ENCODE measurements at places on chromosomes 16 and 17. TPM values are rescaled to one million over a fixed set of nuclear protein-coding genes. Genes with fewer than 3 reads are reported as not detected.

- peaks cover 56% of the 10 kb centered on the region for H3K36me3 ChIP-seq
- DNase-seq = no peak
- no peak overlapping the region for H3K27ac ChIP-seq
These were observed 15.2 kb downstream of the ZNF276 start for GRCh38 chr16:89736554-89736953.

DNA sequence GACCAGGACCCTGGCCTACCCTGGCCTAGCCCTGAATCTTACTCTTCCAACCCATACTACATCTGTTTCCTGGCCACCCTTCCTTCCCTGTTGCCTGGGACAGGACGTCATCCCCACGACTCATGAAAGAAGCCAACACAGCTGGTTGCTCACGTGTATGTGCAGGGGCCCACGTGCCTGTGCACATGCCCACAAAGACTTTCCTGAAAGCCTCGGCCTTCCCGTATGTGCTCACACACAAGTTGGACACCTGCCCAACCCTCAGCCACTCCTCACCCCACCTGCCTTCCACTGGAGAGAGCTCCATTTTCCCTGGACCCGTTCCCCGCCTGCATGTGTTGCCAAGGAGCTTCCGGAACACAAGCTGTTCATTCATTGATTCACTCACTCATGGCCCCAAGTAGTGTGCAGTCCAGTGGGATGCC lies 7.0 kb downstream of the PLXDC1 start:
- no peak for DNase-seq
- no peak overlapping the region for H3K4me3 ChIP-seq
- no peaks in the 10 kb centered on the region for H3K36me3 ChIP-seq
- H3K27ac ChIP-seq = no peak overlapping the region

GRCh38 chr17:3639981-3640596 lies 3.5 kb downstream of the CTNS start:
- no peak for DNase-seq
- H3K36me3 ChIP-seq = peaks cover 32% of the 10 kb centered on the region
- peaks cover 66% of the 10 kb centered on the region for H3K4me1 ChIP-seq
- peak overlapping the region; percentile 90 for H3K27ac ChIP-seq

IL17C gene
- not detected for total RNA-seq

DNA sequence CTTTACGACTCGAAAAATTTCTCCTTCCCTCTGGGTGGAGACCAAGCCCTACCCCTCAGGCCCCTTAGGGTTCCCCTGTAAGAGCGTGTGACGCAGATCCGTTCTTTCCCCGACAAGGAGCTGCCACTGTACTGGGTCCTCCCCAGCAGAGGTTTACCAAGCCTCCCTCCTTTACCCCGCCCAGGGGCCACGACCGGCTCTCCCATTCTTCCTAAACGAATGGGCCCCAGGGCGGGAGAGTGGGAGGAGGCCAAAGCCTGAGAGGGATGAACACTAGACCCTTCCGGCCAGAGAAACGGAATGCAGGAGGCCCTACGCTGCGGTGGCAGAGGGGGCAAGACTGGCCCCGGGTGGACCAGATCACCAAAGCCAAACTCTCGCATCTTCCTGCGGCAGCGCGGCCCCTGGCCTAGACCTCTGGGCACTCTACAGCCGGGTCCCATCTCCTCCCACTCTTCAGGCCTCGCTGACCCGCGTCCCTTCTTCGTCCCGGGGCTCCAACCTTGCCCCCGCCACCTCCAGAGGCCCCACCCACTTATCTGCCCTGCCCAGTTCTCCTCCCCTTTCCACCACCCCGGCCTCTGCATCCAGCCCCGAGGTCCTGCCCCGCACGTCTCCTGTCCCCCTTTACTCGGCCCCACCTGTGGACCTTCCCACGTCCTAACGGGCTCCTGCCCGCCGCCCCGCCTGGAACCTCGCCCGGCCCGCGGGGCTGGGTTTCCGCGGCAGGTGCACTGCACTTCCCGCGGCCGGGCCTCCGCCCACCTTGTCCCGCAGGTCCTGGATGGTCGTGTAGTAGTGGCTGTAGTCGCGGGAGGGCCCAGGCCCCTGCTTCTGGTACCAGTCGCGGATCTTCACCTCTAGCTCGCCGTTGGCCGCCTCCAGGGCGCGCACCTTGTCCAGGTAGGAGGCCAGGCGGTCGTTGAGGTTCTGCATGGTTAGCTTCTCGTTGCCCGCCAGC lies 765 bp downstream of the KRT19 start:
- no peak overlapping the region for H3K27ac ChIP-seq
- peaks cover 47% of the 10 kb centered on the region for H3K27me3 ChIP-seq
- no peak overlapping the region for H3K4me3 ChIP-seq
- DNase-seq = no peak
- H3K36me3 ChIP-seq = no peaks in the 10 kb centered on the region

FLII gene
- total RNA-seq = 275 TPM

GRCh38 chr16:68685685-68686478 lies 40.8 kb downstream of the CDH3 start:
- no peak for DNase-seq
- H3K36me3 ChIP-seq = no peaks in the 10 kb centered on the region
- no peaks in the 10 kb centered on the region for H3K27me3 ChIP-seq

DNA sequence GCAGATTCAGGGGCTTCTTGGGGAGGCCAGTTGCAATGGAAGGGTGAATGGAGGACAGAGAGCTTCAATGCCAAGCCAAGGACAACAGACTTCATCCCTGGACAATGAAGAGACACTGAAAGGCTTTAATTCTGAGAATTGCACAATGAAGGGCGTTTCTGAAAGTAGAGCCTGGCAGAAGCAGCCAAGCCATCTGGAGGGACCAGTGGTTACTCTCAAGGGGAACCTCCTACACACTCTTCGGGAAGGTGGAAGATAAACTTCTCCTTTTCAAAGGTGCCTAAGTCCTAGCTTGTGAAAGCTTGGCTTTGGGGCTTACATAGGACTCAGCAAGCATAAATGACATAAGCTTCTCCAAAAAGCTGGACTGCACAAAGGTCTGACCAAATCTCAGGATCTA lies 6.2 kb upstream of the CES1 start:
- no peak for DNase-seq
- no peaks in the 10 kb centered on the region for H3K36me3 ChIP-seq
- H3K4me3 ChIP-seq = no peak overlapping the region

TMEM204 gene
- 23.7 TPM for total RNA-seq

- peaks cover 2% of the 10 kb centered on the region for H3K27me3 ChIP-seq
- no peak overlapping the region for H3K4me3 ChIP-seq
- H3K4me1 ChIP-seq = peaks cover 4% of the 10 kb centered on the region
- H3K27ac ChIP-seq = no peak overlapping the region
- H3K36me3 ChIP-seq = no peaks in the 10 kb centered on the region
These were observed 43.0 kb upstream of the TANGO6 start for GRCh38 chr16:68800257-68800875.

ATP1B2 gene
- total RNA-seq = 0.54 TPM

GRCh38 chr17:50280068-50280467 lies 5.8 kb downstream of the TMEM92 start:
- DNase-seq = no peak
- H3K27ac ChIP-seq = no peak overlapping the region
- peaks cover 11% of the 10 kb centered on the region for H3K27me3 ChIP-seq
- peaks cover 16% of the 10 kb centered on the region for H3K36me3 ChIP-seq

- H3K27ac ChIP-seq = peak overlapping the region; percentile 81
- H3K4me1 ChIP-seq = peaks cover 37% of the 10 kb centered on the region
- H3K36me3 ChIP-seq = peaks cover 51% of the 10 kb centered on the region
- no peak for DNase-seq
- peak overlapping the region; percentile 38 for H3K4me3 ChIP-seq
These were observed 8.2 kb downstream of the TBX21 start for GRCh38 chr17:47741109-47741792.

SLC12A3 gene
- total RNA-seq = not detected

GRCh38 chr16:17369421-17370222 lies 101.1 kb downstream of the XYLT1 start:
- H3K36me3 ChIP-seq = peaks cover 13% of the 10 kb centered on the region
- peak overlapping the region; percentile 93 for H3K27ac ChIP-seq
- peak overlapping the region; percentile 83 for H3K4me3 ChIP-seq
- no peaks in the 10 kb centered on the region for H3K27me3 ChIP-seq
- peak; percentile 72 for DNase-seq

DNA sequence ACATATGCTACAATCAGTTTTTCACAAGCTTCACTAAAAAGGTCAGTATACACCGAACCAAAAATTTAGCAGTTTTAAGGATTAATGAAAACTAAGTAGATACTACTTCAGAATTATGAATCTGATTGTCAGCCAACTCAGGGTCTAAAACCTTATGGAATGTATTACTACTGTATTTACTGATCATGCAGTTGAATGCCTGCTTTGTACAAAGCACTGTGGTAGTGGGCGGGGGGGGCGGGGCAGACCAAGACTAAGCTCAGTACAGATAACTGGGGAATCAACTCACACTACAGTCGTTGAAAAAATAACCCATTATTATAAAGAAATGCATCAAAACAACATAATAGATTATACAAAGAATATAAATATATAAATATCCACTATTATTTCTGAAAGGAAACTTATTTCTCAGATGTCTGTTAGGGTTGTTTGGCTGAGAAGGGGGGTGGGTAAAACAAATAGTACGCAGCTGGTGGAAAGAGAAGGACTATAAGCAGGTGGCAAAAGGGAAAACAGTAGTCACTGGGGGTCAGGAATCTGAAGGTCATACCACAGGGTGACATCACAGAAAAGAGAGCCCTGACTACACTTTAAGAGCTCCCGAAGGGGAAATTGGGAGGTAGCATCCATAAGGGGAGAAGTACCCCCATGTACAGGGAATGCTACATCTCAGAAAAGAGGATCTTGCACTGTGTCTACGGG lies 109.4 kb upstream of the AXIN2 start:
- H3K27ac ChIP-seq = no peak overlapping the region
- no peaks in the 10 kb centered on the region for H3K4me1 ChIP-seq
- no peaks in the 10 kb centered on the region for H3K27me3 ChIP-seq

NTN1 gene
- total RNA-seq = 0.34 TPM

- DNase-seq = peak; percentile 12
- H3K27ac ChIP-seq = peak overlapping the region; percentile 62
- H3K4me1 ChIP-seq = peaks cover 28% of the 10 kb centered on the region
- H3K4me3 ChIP-seq = peak overlapping the region; percentile 99
These were observed 628 bp downstream of the GABARAPL2 start for GRCh38 chr16:75566758-75567255.

All from activated T-helper 1 cell treated with anti-CD3 and anti-CD28 coated beads, Interleukin-12 subunit alpha, Interleukin-12 subunit beta, Interleukin-2, Interleukin-4 antibody, amounts not matched to agents 30 ng/mL and 10 ng/mL and 1 ng/mL, durations not matched to agents 14 hours and 24 hours and 36 hours (primary cell).